ENCODE measurements at places on chromosomes 11 and 22. TPM values are rescaled to one million over a fixed set of nuclear protein-coding genes. Genes with fewer than 3 reads are reported as not detected.

- no peak for DNase-seq
Measured at GRCh38 chr11:117435326-117435725, 107.7 kb downstream of the CEP164 start.

DNA sequence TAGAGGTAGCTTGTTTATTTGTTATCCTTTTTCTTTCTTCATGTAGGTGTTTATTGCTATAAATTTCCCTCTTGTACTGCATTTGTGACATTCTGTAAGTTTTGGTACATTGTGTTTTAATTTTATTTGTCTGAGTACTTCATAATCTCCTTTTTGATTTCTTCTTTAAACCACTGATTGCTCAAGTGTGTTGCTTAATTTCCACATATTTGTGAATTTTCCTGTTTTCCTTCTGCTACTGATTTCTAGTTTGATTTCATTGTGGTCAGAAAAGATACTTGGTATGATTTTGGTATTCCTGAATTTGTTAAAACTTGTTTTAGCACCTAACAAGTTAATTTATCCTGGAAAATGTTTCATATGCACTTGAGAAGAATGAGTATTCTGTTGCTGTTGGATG lies 15.1 kb downstream of the OR10V1 start:
- no peak for DNase-seq

GRCh38 chr11:20881328-20882079 lies 212.1 kb downstream of the NELL1 start:
- no peak for DNase-seq

- no peak for DNase-seq
Measured at GRCh38 chr11:124716591-124716990, 23.2 kb upstream of the NRGN start.

GRCh38 chr22:41048791-41049717 lies 43.3 kb upstream of the EP300 start:
- no peak for DNase-seq

GRCh38 chr11:78429660-78430059 lies 12.0 kb upstream of the GAB2 start:
- no peak for DNase-seq

GRCh38 chr11:22668005-22668796 lies 1.8 kb downstream of the GAS2 start:
- DNase-seq, result no peak

The ISX gene
- not detected for total RNA-seq
